ENCODE measurements at places on chromosomes 4 and X. TPM values are rescaled to one million over a fixed set of nuclear protein-coding genes. Genes with fewer than 3 reads are reported as not detected.
A peak's percentile ranks its signal among the peaks of the same experiment; 100 is the strongest.

DNA sequence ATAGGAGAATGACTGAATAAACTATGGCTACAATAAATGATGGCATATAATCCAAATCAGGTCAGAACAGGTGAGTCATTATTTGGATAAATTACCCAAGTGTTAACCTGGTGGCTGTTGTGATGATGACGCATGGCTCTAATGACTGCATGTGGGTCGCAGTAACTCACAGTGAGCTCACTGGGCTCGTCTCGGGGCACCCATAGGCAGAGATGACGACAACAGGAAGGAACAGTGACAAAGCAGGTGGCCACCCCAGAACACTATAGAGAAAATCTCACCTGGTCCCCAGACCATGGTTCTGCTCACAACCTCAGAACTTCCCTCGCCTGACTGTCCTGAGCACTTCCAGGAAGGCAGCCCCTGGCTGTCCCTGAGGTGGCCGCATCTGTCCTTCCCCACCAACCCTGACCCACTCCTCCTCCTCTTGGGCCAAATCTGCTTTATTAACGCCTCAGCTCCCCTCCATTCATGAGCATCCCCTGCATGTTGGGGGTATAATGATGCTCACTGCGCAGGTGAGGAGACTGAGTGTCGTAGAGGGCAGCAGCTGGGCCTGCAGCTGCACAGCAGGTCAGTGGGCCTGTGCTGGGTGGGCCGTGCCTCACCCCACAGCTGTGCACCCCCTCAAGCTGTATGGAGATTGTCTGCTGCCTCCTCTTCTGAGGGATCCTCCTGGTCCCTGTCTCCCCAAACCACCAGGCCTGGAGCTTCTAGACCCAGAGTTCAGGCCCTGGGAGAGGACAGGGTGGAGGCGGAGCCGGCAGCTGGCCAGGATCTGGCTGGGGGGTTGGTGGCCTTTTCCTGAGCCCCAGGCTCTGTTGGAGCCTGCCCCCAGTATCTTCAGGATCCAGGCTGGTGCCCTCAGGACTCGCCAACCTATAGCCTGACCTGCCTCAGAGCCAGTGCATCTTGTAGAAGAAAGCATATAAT is 30.9 kb upstream of the FAM156A start:
- no peaks in the 10 kb centered on the region for H3K36me3 ChIP-seq
- peaks cover 3% of the 10 kb centered on the region for H3K27me3 ChIP-seq
- H3K4me3 ChIP-seq, result no peak overlapping the region
- no peak for DNase-seq
- H3K27ac ChIP-seq, result no peak overlapping the region
- H3K4me1 ChIP-seq, result no peaks in the 10 kb centered on the region

- no peaks in the 10 kb centered on the region for H3K27me3 ChIP-seq
- DNase-seq, result no peak
- no peak overlapping the region for H3K4me3 ChIP-seq
- peaks cover 16% of the 10 kb centered on the region for H3K4me1 ChIP-seq
- no peaks in the 10 kb centered on the region for H3K36me3 ChIP-seq
- H3K27ac ChIP-seq, result no peak overlapping the region
Measured at GRCh38 chr4:85495621-85496020, 20.7 kb downstream of the ARHGAP24 start.

DNA sequence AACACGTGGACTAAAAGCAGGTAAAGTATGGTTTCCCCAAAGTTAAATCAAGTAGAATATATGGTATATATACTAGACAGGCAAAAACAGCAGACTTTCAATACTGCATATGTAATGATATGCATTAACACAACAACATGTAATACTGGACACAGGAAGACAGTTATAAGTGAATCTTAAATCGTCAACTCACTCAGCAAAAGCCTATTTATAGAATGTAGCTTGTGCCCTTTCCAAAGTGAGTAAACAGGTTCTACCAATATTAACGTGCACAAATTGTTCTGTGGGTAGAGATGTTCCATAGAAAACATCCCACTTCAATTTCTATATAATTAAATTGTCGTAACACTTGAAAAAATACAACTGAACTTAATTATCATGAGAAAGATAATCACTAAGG is 30.6 kb downstream of the FAM241A start:
- H3K27me3 ChIP-seq, result no peaks in the 10 kb centered on the region
- DNase-seq, result no peak
- H3K4me1 ChIP-seq, result no peaks in the 10 kb centered on the region
- H3K27ac ChIP-seq, result no peak overlapping the region

DNA sequence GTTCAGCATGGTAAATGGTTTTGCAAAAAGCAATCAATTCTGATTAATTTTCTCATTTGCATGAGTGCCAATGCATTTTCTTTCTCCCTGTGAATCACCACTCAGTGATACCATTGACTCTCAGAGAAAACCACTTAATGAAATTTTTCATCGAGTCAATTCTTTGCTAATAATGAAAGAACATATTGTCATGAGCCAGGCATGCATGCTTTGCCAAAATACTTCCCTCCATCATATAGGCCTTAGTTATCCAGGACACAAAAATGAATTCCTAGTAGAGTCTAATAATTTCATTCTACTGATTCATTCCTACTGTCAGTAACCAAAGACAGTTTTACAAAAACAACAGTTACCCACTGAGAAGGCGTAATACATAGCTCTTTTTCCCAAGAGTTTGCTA is 680.0 kb downstream of the TRIML1 start:
- H3K4me1 ChIP-seq, result no peaks in the 10 kb centered on the region
- H3K4me3 ChIP-seq, result no peak overlapping the region
- no peak overlapping the region for H3K27ac ChIP-seq
- H3K27me3 ChIP-seq, result no peaks in the 10 kb centered on the region

GRCh38 chr4:159003420-159004253 is 99.2 kb upstream of the RAPGEF2 start:
- no peaks in the 10 kb centered on the region for H3K36me3 ChIP-seq
- no peaks in the 10 kb centered on the region for H3K4me1 ChIP-seq
- H3K27ac ChIP-seq, result no peak overlapping the region
- H3K4me3 ChIP-seq, result no peak overlapping the region
- DNase-seq, result no peak
- no peaks in the 10 kb centered on the region for H3K27me3 ChIP-seq

DNA sequence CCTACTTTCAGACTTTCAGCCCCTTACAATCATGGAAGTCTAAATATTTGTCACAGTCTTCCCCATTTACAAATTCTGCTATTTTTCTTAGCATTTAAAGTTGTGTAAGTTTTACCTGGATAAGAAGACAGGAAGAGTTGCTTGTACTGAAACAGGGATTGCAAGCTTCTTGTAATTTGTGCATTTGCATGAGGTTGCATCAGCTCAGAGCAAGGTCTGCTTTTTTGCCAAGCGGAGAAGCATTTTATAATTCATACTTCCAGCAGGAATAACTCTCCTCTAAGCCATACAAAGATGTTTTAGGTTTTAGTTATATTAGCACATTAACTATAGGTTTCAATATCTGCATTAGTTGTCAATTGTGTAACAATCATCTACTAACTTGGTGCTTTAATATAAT is 922.0 kb upstream of the PABPC4L start:
- no peaks in the 10 kb centered on the region for H3K4me1 ChIP-seq
- H3K36me3 ChIP-seq, result no peaks in the 10 kb centered on the region
- H3K27ac ChIP-seq, result no peak overlapping the region
- no peak overlapping the region for H3K4me3 ChIP-seq

GRCh38 chrX:17635231-17635630 is 102.1 kb upstream of the SCML1 start:
- DNase-seq, result no peak
- no peaks in the 10 kb centered on the region for H3K27me3 ChIP-seq

GRCh38 chrX:123408821-123409737 is 225.0 kb downstream of the GRIA3 start:
- H3K27ac ChIP-seq, result no peak overlapping the region
- H3K27me3 ChIP-seq, result no peaks in the 10 kb centered on the region
- H3K36me3 ChIP-seq, result no peaks in the 10 kb centered on the region

- no peak overlapping the region for H3K4me3 ChIP-seq
- no peaks in the 10 kb centered on the region for H3K36me3 ChIP-seq
- H3K27me3 ChIP-seq, result no peaks in the 10 kb centered on the region
- no peak overlapping the region for H3K27ac ChIP-seq
- no peaks in the 10 kb centered on the region for H3K4me1 ChIP-seq
Measured at GRCh38 chr4:100461807-100462605, 55.8 kb downstream of the EMCN start.

DNA sequence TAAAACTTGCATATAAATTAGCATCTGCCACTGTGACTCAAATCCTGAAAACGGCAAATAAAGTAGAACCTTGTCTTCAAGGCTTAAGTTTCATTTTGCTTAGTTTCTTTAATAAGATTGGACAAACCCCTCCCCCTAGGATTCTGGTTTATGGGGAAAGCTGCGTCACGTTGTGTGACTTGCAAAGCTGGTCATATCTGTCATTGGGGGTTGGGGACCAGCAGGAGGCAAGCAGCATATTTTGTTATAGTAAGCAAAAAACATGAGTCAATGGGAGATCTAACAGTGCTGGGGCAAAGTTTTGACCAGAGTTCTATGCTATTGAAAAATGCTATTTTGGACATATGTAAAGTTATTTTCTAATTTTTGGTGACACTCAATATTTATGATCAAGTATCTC is 407.3 kb downstream of the PCDH18 start:
- H3K36me3 ChIP-seq, result no peaks in the 10 kb centered on the region
- no peak for DNase-seq
- no peak overlapping the region for H3K4me3 ChIP-seq
- no peaks in the 10 kb centered on the region for H3K27me3 ChIP-seq

DNA sequence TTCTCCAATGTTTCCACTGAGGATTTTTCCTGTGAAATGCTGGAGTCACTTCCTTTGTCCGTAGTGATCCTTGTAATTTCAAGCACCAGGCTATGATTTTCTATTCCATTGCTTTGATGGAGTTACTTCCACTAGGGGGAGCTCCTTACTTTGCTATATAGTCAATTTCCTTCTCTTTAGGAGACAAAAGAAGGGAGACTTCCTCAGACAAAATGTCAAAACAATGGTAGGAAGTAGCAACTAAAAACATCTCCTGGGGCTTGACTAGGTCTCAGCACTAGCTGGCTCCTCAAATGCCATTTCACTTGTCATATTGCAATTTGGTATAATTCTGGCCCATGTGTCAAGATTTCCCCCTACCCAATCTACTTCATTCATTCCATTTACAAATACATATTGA is 24.1 kb downstream of the ZCCHC12 start:
- H3K27ac ChIP-seq, result no peak overlapping the region
- no peaks in the 10 kb centered on the region for H3K27me3 ChIP-seq
- DNase-seq, result no peak
- no peak overlapping the region for H3K4me3 ChIP-seq
- H3K4me1 ChIP-seq, result no peaks in the 10 kb centered on the region
- H3K36me3 ChIP-seq, result no peaks in the 10 kb centered on the region

GRCh38 chr4:146134761-146135445 is 40.6 kb upstream of the LSM6 start:
- H3K4me1 ChIP-seq, result no peaks in the 10 kb centered on the region
- H3K36me3 ChIP-seq, result no peaks in the 10 kb centered on the region
- H3K27me3 ChIP-seq, result no peaks in the 10 kb centered on the region
- peak; percentile 10 for DNase-seq

DNA sequence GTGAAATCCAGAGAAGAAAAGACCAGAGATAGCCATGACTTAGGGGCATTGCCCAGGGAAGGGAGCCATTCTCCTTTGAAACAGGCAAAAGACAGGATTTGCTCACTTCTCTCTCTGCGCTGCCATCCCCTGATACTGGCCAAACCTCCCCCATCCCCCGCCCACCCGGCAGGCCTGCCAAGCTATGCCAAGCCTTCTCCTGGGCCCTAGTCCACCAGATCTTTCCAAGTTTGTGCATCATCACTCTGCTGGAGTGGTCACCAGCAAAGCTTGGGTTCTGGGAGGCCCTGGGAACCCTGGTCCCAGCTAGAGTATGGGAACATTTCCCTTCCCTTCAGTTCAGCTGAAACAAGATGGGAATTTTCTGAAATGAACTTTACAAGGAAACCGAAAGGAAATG is 18.4 kb downstream of the EFNB1 start:
- H3K27ac ChIP-seq, result no peak overlapping the region
- DNase-seq, result no peak
- H3K27me3 ChIP-seq, result no peaks in the 10 kb centered on the region
- H3K36me3 ChIP-seq, result no peaks in the 10 kb centered on the region

GRCh38 chr4:111775556-111776297 is 369.5 kb upstream of the FAM241A start:
- H3K4me1 ChIP-seq, result no peaks in the 10 kb centered on the region
- no peaks in the 10 kb centered on the region for H3K27me3 ChIP-seq
- no peaks in the 10 kb centered on the region for H3K36me3 ChIP-seq
- H3K4me3 ChIP-seq, result no peak overlapping the region
- no peak overlapping the region for H3K27ac ChIP-seq
- DNase-seq, result no peak

- no peaks in the 10 kb centered on the region for H3K4me1 ChIP-seq
- no peak overlapping the region for H3K27ac ChIP-seq
- DNase-seq, result no peak
- no peaks in the 10 kb centered on the region for H3K27me3 ChIP-seq
- H3K4me3 ChIP-seq, result no peak overlapping the region
Measured at GRCh38 chr4:88690355-88690754, 7.3 kb downstream of the NAP1L5 start.

GRCh38 chrX:39857780-39858179 is 240.0 kb downstream of the BCOR start:
- no peaks in the 10 kb centered on the region for H3K4me1 ChIP-seq
- no peak overlapping the region for H3K4me3 ChIP-seq
- no peak for DNase-seq
- H3K36me3 ChIP-seq, result no peaks in the 10 kb centered on the region
- no peaks in the 10 kb centered on the region for H3K27me3 ChIP-seq

DNA sequence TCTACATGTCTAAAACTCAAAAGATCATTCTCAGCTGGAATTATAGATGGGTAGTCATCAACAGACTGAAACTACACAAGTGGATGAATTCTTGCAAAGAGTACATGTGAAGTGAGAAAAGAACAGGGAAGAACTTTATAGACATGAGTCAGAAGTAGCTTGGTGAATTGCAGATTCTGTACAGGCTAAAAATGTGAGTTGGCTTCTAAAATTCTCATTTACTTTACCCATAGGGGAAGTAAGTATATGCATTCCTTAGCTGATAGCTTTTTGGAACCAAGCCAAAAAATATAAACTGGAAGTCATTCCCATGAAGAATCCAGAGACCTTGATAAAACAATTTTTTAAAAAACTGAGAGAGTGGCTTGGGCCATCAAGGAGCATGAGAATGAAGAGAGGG is 584.2 kb upstream of the FTHL17 start:
- H3K27me3 ChIP-seq, result no peaks in the 10 kb centered on the region
- no peaks in the 10 kb centered on the region for H3K4me1 ChIP-seq
- H3K27ac ChIP-seq, result no peak overlapping the region
- DNase-seq, result no peak
- no peaks in the 10 kb centered on the region for H3K36me3 ChIP-seq

- no peaks in the 10 kb centered on the region for H3K36me3 ChIP-seq
- H3K27me3 ChIP-seq, result no peaks in the 10 kb centered on the region
- peak; percentile 80 for DNase-seq
- H3K4me1 ChIP-seq, result peaks cover 11% of the 10 kb centered on the region
- H3K4me3 ChIP-seq, result peak within 1 kb of the TSS; percentile 66
Measured at GRCh38 chr4:76305971-76306881, at the start of gene STBD1. TSS of gene STBD1 (plus strand) at chr4:76306733. CDS start at chr4:76306770, 37 bp downstream.

SYTL5 gene
- 1.2 TPM for total RNA-seq

GPR50 gene
- total RNA-seq, result not detected

LRRC66 gene
- total RNA-seq, result 0.08 TPM

MAGEA4 gene
- not detected for total RNA-seq

ARHGAP6 gene
- total RNA-seq, result 0.79 TPM

F9 gene
- not detected for total RNA-seq

GATA1 gene
- not detected for total RNA-seq

TEX11 gene
- 6.7 TPM for total RNA-seq

CACNA1F gene
- 0.17 TPM for total RNA-seq

TMEM144 gene
- 7.5 TPM for total RNA-seq

SHOX gene
- total RNA-seq, result not detected

HAND2 gene
- 2.0 TPM for total RNA-seq

CT45A10 gene
- total RNA-seq, result not detected

SMIM10L2A gene
- 1.4 TPM for total RNA-seq

PAGE1 gene
- not detected for total RNA-seq

SAGE1 gene
- not detected for total RNA-seq

Measured in pancreas (tissue), 10 donors.